Left lobe of liver (tissue), 2 donors: ENCODE measurements at places on chromosomes 3 and 15. TPM values are rescaled to one million over a fixed set of nuclear protein-coding genes. Genes with fewer than 3 reads are reported as not detected.

- no peak for DNase-seq
Measured at GRCh38 chr15:57548835-57549234, 42.9 kb upstream of the MYZAP start.

GRCh38 chr3:196706731-196707130, 5.3 kb downstream of the CEP19 start:
- no peak for DNase-seq

GRCh38 chr3:134377896-134378295, 3.6 kb upstream of the AMOTL2 start:
- peak; percentile 39 for DNase-seq

DNA sequence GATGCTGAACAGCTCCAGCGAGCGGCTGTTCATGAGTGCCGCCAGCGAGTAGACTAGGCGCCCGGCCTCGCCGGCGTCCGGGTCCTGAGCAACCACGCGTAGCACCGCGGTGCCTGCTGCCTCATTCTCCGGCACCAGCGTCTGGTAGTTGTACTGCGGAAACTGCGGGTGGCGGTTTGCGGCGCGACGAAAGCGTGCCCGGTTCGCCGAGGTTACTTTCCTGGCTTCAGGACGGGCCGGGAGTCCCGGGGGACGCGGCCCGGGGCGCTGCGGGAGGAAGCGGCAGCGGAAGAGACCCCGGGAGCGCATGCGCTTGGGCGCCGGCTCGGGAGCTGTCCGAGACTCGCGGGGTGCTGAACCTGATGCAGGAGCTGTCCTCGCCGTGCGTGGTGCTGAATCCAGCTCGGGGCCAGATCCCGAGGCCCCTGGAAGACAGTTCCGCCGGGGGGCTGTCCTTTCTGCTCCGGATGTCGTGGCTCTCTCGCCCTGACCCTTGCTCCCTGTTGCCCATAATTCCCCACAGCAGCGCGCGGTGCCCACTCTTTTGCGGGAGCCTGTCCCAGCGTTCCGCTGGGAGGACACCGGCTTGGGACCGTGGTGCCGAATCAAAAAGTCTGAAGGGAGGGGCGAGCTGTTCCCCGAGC, 1.1 kb downstream of the CELSR3 start:
- peak; percentile 60 for DNase-seq

DNA sequence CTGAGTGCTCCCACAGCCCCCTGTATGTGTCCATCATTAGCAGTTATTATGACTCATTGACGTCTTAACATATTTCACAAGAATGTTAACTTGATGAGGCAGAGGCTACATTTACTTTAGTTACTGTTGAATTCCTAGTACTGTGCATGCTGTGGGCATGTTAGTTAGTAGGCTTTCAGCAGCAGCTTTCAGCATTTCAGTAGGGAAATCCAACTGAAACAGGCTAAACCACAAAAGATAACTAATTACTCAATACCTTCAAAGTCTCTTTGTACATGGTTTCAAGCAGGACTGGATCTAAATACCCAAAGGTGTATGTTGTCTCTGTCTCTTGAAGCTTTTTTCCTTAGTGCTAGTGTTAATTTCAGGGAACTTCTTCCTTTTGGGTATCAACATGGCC, 229.9 kb upstream of the SUCLG2 start:
- no peak for DNase-seq

GRCh38 chr3:14378415-14378814, 24.0 kb upstream of the SLC6A6 start:
- no peak for DNase-seq

- DNase-seq = no peak
Measured at GRCh38 chr3:10942690-10943205, 49.8 kb upstream of the SLC6A1 start.

DNA sequence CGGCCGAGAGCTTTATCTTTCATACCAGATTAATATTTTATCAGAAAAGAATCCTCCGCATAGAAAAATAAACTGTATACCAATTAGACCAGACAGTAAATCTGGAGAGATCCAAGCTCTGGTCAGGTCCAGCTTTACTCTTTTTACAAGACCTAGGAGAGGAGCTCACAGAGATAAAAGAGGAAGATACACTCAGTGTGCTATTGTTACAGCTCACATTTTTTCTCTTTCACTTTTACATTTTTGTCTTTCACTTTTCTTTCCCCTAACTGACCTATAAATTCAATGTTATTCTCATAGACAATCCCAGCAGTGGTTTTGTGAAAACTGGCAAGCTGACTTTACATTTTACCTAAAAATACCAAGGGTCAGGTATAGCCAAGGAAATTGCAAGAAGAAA, 55.8 kb downstream of the GUCA1C start:
- DNase-seq = no peak

DNA sequence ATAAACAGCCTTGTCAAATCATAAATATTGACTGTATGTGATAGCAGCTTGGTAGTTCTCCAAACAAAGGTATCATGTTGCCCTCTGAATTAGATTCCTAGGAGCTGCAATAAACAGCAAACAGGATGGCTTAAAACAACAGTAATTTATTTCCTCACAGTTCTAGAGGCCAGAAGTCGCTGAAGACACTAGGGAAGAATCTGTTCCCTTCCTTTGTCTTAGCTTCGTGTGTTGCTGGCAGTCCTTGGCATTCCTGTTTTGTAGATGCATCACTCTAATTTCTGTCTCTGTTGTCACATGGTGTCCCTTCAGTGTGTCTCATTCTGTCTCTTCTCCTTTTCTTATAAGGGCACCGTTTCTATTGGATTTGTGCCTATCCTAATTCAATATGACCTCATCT, 679.3 kb downstream of the OTOL1 start:
- no peak for DNase-seq

GRCh38 chr3:170506556-170506955, 79.3 kb downstream of the SLC7A14 start:
- DNase-seq = no peak

- DNase-seq = peak; percentile 50
Measured at GRCh38 chr15:92205255-92205739, 188.4 kb upstream of the ST8SIA2 start.

DNA sequence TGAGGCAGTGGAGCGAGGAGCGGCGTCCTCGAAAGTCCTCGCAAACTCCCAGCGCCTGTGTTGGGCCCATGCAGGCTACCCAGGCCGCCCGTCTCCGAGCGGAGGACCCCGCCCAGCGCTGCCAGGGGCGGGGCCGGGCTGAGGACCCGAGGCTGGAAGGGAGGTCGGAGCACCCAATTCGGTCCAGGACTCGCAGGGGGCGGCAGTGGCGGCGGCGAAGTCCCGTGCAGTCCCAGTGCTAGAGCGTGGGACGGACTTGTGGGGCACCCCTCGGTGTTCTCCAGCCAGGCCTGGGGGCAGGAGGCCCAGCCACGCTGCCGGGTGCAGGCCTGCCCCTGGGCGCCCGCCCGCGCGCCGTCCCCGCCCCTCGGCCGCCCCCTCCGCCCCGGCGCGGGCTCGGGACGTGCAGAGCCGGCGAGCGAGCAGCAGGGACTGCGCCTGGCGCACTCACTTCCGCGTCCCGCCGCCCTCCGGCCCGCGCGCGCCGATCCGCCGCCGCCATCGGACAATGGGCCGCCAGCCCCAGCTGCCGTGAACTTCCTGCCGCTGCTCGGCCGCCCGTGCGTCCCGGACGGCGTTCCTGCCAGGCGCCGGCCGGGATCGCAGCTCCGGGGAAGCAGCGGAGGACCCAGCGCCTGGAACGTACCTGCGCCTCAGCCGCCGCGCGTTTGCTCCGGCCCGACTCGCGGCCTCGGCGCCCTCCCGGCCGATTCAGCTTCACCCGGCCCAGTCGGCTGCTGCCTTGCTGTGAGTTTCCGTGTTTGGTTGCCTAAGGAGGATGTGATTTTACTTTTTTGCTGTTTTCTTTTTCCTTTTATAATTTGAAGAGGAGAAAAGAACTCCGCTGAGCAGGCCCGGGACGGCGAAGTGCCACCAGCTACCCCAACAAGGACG, 596 bp upstream of the LIMD1 start:
- DNase-seq = peak; percentile 86

GRCh38 chr15:90190606-90191343, 10.4 kb upstream of the SEMA4B start:
- no peak for DNase-seq

Gene ROPN1
- total RNA-seq = not detected

Gene SGO1
- total RNA-seq = 0.63 TPM

Gene TRA2B
- 40.4 TPM for total RNA-seq

Gene CD200R1
- 0.38 TPM for total RNA-seq

Gene ARNT2
- total RNA-seq = 0.45 TPM

Gene SNTN
- total RNA-seq = not detected

Gene GREM1
- total RNA-seq = 2.2 TPM

Gene POC1A
- total RNA-seq = 2.1 TPM
